ENCODE measurements at places on chromosomes 16 and 17.

DNA sequence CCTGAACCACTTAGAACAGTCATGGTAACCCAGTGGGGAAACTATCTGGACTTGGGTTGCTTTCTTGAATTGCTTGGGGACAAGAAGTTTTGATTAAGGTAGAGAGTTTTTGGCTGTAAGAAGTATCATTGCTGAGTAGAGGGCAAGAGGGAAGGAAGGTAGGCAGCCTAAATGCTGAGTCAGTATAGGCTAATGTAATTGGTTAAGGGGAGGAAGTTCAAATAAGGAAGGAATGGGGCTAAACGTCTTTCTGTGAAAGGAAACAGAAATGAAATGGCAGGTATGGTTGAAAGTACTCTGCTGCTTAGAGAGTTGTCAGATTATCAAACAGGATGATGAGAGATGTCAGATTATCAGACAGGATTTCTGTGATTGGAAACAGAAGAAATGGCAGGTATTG is 20.3 kb downstream of the KPNB1 start:
- no peak for DNase-seq

DNA sequence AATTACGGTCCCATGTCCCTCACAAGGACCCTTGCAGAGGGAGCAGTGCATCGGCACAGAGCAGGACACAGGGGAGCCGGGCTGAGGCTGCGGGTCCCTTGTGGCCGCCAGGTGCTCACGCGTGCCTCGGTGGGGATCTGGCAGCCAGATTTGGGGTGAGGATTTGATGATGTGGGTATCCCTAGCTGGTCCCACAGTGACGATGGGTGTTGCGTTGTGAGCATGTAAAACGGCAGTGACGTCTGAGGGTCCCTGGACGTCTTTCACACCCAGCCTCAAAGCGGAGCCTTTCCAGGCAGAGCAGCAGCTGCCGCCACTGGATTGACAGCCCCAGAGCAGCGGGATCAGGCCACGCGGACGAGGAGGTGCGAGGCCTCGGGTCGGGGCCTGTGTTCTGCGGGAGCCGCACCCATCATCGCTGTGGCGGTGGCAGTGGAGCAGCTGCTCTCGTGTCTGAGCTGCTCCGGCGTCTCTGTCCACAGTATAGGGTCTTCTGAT is 54.6 kb downstream of the WDR45B start:
- no peak for DNase-seq

- no peak for DNase-seq
Observed at GRCh38 chr17:34071886-34072420, 183.1 kb upstream of the CCL2 start.

GRCh38 chr17:70344386-70345060 is 175.2 kb downstream of the KCNJ2 start:
- DNase-seq, result no peak

GRCh38 chr16:13892301-13892700 is 27.7 kb upstream of the ERCC4 start:
- no peak for DNase-seq

GRCh38 chr17:16924696-16925440 is 47.0 kb downstream of the TNFRSF13B start:
- no peak for DNase-seq

- DNase-seq, result no peak
Observed at GRCh38 chr16:46745617-46746016, 2.5 kb downstream of the MYLK3 start.

DNA sequence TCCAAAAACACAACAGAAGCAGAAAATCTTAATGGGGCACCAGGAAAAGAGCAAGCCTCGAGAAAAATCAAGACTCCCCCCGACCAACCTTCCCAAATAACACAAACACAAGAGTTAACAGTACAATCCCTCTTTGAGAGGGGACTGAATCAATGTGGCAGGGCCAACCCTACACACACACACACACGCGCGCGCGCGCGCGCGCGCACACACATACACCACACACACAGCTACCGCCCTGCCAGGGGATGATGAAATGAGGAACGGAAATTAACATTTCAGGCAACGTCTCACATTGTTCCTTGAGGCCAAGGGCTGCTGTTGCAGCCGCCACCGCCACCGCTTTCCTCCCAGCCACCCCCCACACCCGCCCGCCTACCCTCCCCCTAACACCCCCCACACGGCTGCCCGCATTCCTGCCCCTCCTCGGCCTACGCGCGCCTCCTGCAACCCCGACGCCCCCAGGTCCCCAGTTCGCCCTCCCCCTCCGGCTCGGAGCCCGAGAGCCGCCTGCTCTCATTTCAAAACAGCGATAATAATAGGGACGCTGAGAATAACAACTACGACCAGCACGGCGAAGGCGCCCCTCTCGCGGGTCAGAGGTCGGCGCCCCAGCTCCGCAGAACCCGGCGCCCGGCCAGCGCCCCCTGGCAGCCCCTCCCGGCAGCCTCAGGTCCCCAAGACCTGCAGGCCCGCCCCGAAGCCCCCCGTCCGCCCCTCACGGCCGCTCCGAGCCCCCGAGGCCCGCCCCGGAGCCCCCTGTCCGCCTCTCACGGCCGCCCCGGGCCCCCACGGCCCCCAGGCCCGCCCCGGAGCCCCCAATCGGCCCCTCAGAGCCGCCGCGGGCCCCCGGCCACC is 1.1 kb downstream of the ANKRD11 start:
- peak; percentile 81 for DNase-seq

DNA sequence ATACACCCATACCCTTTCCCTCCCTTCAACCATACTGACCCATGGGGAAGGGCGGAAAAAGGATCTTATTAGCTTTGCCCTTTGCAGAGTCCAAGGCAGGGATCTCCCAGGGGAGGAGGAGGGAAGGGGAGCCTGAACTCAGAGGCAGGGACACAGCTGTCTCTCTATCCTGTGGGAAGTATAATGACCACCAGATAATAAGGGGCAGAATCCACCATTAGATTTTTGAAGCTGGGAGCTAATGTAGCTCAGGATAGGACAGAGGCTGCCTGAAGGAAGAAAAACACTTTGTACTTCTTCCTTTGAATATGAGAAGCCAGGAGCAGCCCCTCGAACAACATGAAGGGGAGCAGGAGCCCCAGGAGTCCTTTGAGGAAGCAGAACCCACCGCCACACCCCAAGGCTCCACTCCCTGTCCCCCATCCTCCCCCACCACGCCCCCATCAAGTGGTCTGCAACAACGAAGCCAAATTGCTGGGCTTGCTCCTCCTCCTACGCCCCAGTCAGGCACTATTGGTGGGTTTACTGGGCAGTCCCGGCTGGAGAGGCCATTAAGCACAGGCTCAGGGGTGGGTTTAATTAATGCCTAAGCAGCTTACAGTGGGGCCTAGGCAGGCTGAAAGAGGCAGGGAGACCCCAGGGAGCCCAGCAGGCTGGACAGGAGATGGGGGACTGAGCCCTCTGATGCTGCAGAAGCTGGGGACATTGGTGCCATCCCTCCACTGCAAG is 5.3 kb downstream of the MPP2 start:
- no peak for DNase-seq

DNA sequence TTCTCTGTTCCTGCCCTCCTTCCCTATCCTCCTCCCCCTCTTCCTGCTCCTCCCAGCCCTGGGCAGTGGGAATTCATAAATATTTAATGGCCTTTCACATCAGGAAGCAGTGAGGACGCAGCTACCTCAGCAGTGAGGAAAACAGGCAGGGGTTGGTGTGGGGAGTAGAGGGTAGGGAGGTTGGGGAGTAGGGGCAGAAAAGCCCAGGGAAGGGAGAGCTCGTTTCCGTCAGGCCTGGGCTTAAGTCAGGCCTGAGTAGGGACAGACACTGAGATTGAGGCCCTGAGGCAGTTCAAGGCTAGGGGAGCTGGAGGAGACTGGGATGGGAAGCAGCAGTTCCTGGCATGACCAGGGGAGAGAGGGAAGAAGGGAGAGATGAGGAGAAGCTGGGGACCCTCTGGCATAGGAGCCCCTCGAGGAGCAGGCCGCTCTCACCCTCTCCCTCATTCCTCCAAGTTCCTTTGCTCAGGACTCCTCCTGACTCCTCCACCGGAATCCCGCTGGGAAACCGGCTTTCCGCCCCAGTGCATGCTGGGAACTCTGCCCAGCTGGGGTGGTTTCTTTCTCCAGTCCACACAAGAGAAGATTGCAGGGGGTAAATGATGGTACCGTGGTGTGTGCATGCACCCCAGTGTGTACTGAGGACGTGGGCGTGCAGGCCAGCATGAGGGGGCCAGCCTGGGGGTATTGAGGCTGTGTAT is 6.2 kb downstream of the SAMD14 start:
- no peak for DNase-seq

DNA sequence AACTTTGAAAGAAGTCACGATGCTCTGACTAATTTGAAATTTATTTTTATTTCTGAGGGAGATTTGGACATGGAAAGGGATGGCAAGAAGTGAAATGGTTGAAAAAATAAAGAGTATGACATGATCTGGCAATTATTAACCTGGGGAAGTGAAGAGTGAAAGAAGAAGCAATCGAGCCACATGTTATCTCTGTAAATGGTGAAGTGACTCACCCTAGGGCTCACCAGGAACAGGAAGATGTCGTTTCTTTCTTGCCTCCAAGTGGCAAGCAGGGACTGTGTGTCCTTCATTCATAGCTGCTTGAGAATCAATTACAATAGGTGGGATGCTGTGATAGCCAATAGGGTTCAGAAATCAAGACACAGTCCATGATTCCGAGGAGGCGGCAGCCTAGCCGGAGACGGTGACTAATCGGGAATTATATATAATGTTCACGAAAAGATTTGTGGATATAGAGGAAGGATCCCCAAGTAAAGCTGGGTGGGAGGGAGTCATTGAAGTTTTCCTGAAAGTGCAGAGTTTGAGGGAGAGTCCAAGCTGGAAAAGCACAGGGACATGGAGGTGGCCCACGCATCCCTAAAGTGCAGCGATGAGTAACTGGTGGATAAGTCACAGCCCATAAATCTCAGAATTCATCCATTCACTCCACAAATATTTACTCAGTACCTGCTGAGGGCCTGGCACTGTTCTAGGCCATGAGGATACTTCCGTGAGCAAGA is 18.2 kb upstream of the KRT20 start:
- DNase-seq, result no peak

DNA sequence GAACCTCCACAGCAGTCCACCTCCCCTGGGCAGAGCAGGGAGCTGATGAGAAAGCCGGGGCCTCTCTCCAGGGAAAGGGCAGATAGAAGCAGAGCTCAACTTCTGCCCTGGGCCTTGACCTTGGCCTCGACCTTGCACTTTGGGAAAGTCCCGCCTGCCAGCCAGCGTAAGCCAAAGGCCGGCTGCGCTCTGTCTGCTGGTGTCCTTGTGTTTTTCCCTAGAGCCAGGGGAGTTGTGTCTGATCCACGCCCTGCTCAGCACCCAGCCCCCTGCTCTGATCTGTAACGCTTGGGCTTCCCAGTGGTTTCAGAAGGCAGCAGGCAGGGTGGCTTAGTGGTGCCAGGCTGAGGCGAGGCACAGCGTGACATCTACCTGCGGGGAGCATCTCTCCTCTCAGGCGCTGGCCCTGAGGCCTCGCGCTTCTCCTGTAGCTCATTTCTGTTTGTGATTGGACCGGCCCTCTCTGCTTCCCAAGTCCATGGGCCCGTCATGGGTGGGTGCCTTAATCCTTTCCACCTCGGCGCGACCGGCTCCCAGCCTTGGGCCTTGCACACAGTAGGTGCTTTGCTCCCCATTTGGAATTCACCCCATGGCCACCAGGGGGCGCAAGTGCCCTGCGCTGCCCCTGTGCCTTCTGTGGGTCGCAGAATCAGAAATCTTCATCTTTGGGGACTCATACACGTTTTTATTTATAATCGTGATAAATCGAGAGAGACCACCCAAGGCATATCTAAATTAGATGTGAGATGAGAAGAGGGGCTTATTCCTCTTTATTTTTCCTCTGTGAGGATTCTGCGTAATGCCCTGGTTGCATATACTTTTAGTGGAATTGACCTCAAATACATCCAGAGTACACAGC is 24.2 kb downstream of the SGSH start:
- DNase-seq, result peak; percentile 61

GRCh38 chr16:21302898-21303528 is 24.9 kb upstream of the CRYM start:
- no peak for DNase-seq

DNA sequence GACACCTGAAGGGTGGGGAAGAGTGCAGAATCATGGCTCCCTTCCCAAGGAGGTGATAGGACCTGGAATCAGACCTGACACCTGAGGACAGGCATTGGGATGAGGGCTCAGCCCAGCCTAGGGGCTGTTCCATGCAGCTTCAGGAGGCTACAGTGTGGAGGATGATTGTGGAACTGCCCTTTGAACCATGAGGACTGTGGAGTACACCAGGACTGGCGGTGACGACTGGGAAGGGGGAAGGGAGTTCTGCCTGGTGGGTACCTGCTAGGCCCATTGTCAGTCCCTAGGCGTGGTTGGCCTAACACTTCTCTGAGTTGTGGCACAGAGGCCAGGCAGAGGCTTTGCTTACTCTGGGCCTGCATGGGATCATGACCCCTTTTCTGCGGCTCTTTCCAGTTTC is 76.1 kb downstream of the MPRIP start:
- DNase-seq, result no peak

DNA sequence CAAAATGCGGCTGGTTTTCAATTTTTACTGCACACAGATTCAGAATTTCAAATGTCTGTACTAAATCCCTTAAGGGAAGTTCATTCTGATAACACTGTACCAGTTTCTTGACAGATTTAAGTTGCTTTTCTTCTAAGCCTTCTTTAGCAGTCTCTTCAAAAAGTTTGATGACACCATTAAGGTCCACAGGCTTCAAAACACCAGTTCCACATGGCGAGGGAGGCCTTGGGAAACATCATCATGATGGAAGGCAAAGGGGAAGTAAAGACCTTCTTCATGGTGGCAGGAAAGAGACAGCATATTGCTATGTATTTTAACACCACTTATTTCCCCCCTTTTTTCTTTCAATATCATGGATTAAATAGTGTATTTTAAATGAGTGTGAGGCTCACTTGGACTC is 24.5 kb downstream of the NLRC5 start:
- DNase-seq, result no peak

DNA sequence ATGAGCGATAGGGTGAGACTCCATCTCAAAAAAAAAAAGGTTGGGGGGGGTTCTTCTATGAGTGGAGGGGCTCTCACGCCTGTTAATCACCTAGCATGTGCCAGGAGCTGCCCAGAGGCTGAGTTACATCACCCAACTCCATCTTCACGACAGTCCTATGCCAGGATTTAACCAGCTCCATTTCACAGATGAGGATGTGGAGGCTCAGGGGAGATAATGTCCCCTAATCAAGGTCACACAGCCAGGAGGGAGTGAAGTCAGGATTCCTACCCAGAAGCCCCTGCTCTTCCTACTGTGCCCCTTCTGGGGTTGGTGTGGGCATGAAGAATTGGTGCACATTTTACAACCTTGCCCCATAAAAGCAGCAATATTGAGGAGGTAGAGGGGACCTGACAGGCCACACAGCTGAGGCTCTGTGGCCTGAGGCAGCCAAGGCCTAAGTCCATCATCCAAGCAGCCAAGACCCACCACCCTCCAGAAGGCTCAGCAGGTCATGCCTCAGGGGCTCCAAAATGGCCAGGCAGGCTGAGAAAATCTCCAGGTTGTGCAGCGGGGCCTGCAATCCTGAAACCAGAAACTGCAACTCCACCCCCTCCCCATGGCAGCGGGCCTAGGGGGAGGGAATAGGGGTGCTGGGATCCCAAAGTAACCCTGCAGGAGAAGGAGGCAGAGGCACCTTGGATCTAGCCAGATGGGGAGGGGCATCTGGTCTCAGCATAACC is 6.9 kb downstream of the PPY start:
- DNase-seq, result no peak

GRCh38 chr17:50687200-50688066 is 20.3 kb downstream of the ANKRD40 start:
- DNase-seq, result no peak
